NCI-H187 treated with DMSO at 0.1 percent for 48 hours (cell line): ENCODE measurements at places on chromosomes 12 and 14.

DNA sequence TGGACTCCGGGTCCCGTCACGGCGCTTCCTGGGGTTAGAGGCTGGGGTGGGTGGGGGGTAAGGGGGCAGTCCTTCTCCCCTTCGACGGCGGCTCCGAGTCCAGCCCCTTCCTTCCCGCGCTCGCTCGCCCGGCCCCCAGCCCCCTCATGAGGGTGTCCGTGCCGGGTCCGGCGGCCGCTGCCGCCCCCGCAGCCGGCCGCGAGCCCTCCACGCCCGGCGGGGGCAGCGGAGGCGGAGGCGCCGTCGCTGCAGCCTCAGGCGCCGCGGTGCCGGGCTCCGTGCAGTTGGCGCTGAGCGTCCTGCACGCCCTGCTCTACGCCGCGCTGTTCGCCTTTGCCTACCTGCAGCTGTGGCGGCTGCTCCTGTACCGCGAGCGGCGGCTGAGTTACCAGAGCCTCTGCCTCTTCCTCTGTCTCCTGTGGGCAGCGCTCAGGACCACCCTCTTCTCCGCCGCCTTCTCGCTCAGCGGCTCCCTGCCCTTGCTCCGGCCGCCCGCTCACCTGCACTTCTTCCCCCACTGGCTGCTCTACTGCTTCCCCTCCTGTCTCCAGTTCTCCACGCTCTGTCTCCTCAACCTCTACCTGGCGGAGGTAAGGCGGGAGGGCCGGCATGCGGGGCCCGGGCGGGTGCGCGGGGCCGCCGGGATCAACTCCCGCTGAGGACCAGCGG, 500 bp downstream of the GPR137C start:
- no peak for DNase-seq

GRCh38 chr12:11656550-11656949, 7.1 kb downstream of the ETV6 start:
- DNase-seq = no peak

DNA sequence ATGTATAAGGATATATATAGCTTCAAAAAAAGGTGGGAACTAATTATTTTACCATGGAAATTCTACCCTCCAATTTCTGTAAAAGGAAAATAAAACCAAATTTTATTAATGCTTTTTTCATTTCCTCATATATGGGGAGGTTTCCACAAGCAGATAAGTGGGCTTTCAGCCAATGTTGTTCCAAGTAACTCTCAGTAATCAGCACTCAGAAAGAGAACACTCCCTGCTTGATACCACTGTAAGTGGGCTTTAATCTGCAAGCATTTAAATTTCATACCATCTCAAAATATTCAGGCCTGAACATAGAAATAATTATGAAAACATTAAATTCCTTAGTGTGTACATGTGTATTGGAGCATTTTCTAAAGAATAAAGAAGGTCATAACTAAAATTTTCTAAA, 827.6 kb downstream of the C12orf50 start:
- DNase-seq = no peak

DNA sequence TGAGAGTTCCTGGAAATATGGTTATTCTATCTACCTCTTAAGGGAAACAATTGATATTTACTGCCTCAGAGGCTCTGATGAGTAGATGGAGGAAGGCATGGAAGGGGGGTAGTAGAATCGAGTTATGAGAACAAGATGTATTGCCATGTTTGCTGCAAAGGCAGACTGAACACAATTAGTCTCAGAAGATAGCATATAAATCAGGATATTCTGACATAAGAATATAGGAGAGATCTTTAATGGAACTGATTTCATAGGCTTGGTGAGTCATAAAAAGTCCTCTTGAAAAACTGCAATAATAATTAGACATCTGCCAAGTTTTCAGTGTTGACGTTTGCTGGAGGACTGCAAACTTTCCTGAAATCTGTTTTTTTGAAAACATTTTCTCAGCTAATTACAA, 636.1 kb downstream of the TMTC2 start:
- DNase-seq = peak; percentile 6

DNA sequence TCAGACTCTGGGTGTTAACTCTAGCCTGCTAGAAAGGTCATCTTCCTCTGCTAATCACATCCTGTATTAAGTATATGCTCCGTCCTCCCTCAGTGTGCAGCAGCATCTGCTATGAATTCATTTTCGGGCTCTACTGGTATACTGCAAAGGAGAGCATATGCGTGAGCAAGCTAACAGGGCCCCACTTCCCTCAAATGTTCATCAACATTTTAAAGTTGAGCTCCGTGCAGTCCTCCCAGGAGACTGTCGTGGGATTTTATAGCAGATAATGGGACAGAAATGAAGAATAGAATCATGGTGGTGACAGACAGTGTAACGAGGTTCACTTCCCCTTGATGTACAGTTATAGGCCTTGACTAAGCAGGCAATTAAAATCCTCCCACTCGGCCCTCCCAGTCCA, 131.7 kb downstream of the PLXNC1 start:
- no peak for DNase-seq

- DNase-seq = no peak
Measured at GRCh38 chr12:26121323-26122060, 3.3 kb downstream of the BHLHE41 start.

- no peak for DNase-seq
Measured at GRCh38 chr12:124150168-124150567, 144.7 kb upstream of the RFLNA start.

DNA sequence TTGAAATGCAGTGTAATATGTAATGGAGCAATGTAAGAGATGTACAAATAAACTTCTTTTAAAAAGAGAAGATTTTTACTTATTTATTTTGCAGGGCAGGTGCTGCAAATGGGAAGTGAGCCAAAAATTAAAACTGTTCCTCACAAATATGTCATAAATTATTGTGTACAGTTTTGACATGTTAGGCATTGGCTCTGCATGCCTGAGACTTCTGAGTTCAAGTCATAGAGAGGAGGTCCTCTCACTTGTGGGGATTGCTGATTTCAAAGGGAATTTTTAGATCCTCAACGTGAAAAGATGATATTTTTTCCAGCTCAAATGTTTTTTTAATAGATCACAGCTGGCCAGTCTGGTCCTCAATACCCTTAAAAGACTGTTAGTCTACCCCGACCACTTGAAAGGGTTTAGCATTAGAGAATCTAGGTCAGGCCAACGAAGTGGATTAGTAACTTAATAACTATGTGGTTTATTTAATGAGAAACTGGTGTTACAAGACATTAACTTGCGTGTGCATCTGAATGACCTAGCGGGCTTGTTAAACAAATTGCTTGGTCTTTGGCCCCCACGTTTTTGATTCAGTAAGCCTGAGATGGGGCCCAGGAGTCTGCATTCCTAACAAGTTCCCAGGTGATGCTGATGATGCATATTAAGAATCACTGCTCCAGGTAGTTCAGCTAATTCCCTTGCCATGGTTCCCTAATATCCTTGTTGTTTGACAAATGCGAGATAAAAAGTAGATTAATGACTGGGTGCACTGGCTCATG, 30.9 kb upstream of the WDR89 start:
- no peak for DNase-seq

DNA sequence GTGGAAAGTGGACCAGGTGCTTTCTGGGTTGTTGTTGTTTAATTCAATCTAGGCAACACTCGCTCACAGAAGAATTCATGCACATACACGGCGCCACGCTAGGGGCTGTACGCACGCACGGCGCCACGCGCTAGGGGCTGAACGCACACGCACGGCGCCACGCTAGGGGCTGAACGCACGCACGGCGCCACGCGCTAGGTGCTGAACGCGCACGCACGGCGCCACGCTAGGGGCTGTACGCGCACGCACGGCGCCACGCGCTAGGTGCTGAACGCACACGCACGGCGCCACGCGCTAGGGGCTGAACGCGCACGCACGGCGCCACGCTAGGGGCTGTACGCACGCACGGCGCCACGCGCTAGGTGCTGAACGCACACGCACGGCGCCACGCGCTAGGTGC, 54.3 kb downstream of the NINJ2 start:
- no peak for DNase-seq

DNA sequence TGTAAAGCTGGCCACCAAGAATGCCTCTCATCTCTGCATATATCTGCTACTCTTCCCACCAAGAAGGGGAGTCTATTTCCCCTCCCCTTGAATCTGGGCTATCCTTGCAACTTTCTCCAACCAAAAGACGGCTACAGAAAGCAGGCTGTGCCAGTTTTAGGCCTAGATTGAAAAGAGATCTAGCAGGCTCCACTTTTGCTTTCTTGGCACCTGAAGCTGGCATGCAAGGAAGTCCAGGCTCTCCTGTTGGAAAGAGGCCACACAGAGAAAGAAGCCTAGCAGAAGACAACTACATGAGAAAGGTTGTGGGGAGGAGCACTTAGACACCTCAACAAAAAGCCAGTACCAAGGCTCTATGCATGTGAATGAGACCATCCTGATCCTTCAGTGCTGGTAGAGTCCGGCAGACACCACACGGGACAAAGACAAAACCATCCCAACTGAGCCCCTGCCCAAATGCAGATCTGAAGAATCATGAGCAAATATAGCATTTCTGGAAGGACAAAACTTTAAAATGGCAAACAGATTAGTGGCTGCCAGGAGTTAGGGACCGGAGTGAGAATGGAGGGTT, 68.0 kb downstream of the SPPL3 start:
- no peak for DNase-seq

DNA sequence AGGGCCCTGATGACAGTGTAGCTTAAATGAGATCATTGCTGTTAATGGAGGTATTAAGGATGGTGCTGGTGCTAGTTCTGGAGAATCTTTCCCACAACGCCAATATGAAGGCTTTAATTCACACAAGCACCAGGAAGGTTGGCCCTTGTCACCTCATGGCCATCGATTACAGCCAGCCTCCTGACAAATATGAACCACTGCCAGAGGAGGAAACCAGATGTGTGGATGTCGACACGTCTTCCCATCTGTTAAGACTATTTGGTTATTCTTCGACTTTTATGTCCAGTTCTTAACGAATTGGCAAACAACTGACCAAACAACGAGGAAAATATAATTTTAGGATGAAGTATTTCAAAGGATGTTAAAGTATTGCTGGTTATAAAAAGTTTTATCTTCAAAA, 79.5 kb downstream of the PIK3C2G start:
- DNase-seq = no peak

DNA sequence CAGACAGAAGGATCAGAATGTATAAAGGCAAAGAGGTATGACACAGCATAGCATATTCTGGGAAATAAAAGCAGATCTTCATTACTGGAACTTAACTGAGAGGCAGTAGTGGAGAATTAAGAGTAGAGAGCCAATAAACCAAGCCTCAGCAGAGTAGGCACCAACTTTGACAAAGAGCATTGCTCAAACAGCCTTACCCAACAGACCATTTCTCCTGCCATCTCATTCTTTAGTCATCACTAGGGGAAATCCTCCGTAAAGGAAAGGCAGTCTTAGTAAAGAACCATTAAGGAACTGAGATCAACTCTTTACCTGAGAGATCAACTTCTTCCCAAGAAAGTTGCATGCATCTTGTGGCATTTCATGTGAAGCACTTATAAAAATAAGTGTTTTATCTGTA, 36.6 kb downstream of the SENP1 start:
- DNase-seq = no peak

DNA sequence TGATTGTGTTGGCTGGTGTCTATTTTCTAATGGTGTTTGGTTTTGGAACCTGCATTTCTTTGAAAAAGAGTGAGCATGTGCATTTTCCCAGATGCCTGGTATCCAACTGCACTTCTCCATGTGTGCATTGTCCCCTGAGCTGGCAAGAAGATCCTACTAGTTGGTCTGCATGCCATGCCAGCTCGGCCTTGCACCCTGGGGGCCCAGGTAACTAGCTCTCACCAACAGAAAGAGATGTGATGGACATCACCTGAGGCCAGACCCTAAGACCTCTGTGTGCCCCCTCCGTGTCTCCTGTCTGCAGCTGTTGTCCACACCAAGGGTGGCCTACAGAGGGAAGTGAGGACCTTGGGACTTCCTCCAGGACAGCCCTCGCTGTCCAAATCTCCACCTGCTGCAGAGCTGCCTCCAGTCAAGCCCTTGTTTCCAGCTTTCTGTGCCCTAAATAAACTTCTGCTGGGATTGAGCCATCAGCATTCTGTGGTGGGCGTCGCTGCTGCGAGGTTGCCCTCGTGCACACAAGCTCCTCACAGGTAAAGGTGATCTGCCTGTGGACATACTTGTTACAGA, 30.1 kb upstream of the GPR132 start:
- no peak for DNase-seq

DNA sequence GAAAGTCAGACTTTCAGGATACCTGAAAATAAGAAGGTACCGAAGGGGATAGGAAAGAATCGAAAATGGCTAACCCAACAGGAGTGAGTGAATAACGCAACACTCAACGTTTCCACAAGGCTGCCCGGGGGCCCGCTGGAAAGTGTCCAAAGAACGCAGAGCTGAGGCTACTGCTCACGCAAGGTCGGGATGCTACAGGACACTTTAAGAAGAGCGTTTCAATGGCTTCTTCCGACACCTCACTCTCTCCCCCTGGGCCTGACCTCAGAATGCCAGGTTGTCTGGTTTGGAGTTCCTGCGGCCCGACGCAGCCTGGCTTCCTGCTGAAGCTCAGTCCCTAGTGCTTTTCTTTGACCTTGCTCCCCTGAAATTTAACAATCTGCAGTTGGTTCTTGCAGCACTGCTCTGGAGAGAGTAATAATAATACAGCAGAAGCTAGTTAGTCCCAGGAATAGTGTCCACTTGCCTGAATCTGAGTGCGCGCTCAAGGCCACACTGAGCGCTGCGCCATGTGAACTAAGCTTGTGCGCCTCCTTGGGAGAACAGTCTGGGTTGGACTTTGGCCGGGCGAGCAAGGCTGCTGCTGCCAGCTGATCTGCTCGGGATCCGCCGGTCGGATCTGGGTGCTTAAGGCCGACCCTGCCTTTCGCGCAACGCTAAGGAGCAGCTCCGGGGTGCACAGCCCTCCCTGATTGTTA, 2.0 kb upstream of the ALX1 start:
- DNase-seq = no peak

DNA sequence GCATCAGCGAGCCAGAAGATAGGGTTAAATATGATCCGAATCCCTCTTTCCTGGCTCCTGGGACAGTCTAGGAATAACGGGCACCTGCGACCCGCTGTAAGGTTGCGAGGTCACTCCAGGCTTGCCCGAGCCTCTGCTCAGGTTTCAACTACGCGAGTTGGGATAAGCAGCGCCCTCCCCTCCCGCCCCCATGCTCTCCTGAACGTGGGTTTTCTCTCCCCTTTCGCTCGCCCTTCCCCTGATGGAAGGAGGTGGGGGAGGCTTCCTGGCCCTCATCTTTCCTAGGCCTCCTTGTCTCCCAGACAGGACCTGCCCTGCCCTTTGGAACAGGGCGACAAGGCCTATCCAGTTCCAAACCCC, 753 bp upstream of the ATP5MC2 start:
- peak; percentile 13 for DNase-seq

GRCh38 chr14:99961826-99962518, 103.2 kb upstream of the EVL start:
- DNase-seq = no peak

DNA sequence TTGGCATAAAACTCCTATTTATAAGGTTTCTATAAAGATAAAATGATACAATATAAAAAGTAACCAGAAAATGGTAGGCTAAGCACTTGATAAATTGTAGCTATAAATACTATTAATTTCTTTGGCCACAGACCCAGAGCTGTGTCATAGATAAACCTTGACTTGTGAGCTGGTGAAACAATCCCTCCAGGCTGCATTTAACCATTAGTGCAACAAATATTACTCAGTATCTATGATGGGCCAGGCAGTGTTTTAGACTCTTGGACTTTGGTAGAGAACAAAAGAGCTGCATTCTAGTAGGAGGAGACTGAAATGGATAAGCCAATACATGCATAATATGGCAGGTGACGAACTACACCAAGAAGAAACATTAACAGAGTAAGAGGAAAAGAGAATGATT, 178.1 kb downstream of the BTG1 start:
- no peak for DNase-seq

- no peak for DNase-seq
Measured at GRCh38 chr12:111756681-111757080, 10.1 kb upstream of the ALDH2 start.

- no peak for DNase-seq
Measured at GRCh38 chr12:11653215-11653753, 3.8 kb downstream of the ETV6 start.
